ENCODE measurements at places on chromosomes 7 and 10.

- DNase-seq, result no peak
Observed at GRCh38 chr10:80408242-80409101, at the start of gene PRXL2A. TSS of gene PRXL2A (plus strand) at chr10:80408551. CDS start at chr10:80420468, 11,917 bp downstream.

- no peak for DNase-seq
Observed at GRCh38 chr7:100153708-100154535, 4.6 kb downstream of the TRAPPC14 start.

- DNase-seq, result no peak
Observed at GRCh38 chr7:99944497-99945070, 15.2 kb upstream of the GJC3 start.

- DNase-seq, result no peak
Observed at GRCh38 chr7:128153436-128153835, 87.6 kb upstream of the LEP start.

DNA sequence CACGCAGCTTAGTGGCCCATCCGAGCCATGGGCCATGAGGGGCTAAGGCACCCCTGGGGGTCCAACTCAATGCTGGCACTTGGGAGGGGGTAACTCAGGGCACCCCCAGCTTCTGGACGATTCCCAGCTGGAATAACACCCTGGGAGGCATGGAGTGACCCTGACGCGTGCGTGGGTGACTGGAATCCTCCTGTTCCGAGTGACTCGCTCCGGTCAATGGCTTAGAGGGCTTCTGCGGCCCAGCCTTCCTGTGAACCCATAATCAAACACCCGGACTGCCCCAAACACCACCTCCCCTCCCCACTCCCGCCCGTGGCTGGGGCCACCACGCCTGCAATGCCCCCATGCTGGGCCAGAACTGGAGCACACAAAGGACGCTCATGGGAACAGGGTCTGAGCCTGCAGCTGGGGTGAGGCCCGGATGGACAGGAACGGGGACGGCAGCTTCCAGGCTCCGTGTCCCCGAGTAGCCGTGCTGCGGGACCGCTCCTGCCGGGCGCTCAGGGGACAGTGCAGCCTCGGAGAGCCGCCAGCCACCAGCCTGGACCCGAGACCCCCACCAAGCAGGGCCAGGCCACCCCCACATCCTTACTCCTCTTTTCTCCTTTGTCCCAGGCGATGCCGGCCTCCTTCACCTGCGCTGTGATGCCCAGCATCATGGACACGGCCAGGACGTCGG lies 8.5 kb downstream of the INTS1 start:
- DNase-seq, result no peak

DNA sequence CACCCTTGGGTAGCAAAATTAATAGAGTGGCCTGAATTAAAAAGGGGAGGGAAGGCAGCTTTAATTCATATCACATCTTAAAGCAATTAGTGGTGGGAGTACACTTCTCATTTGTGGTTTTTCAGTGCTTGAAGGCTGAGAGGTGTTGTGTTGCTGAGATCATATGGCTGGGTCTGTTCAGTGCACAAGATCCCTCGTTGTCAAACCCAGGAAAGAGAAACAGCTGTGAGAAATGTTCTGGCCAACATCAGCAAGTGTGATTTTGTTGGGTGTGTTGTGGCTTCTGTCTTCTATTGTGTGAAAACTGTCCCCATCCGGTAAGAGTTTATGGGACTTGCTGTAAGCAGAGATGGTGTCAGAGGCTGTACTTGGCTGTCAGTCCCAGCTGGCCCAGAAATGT lies 197.9 kb upstream of the BMPER start:
- no peak for DNase-seq

GRCh38 chr7:26687032-26687431 lies 177.4 kb downstream of the SKAP2 start:
- DNase-seq, result no peak

DNA sequence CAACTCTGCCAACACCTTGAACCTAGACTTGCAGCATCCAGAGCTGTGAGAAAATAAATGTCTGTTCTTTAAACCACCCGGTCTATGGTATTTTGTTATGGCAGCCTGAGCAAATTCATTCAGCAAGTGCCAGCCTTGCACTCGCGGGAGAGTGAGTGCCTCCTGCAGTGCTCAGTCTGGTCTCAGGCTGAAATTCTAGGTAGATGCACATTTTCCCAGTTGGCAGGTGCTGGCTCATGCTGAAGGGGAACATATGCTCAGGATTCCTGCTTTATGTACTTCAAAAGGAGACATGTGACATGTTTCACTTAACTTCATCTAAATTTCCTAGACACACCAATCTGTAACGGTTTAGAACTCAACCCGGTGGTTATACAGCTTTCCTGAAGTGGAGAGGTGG lies 170.8 kb downstream of the MGMT start:
- no peak for DNase-seq

DNA sequence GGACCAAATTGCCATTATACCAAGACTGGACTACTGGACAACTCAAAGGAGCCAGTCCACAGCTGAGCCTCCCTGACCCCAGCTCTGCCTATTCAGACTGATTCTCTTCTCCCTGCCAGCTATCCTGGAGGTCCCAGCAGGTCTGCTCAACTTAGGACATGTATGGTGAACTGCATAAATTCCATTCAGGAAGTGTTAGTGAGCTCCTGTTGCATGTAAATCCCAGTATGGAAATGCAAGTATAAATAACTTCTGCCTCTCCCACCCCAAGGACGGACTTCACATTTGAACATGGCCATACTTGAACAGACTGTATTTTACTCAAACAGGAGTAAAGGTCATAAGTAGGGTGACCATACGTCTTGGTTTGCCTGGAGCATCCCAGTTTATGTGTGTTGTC lies 128.4 kb downstream of the CHCHD3 start:
- no peak for DNase-seq

- DNase-seq, result no peak
Observed at GRCh38 chr10:72274730-72275350, 1.1 kb downstream of the DDIT4 start.

GRCh38 chr7:134298902-134299683 lies 17.6 kb downstream of the SLC35B4 start:
- DNase-seq, result no peak

- DNase-seq, result no peak
Observed at GRCh38 chr7:102944241-102944640, 31.4 kb downstream of the LRRC17 start.

- DNase-seq, result no peak
Observed at GRCh38 chr7:17126413-17127268, 171.8 kb upstream of the AHR start.

DNA sequence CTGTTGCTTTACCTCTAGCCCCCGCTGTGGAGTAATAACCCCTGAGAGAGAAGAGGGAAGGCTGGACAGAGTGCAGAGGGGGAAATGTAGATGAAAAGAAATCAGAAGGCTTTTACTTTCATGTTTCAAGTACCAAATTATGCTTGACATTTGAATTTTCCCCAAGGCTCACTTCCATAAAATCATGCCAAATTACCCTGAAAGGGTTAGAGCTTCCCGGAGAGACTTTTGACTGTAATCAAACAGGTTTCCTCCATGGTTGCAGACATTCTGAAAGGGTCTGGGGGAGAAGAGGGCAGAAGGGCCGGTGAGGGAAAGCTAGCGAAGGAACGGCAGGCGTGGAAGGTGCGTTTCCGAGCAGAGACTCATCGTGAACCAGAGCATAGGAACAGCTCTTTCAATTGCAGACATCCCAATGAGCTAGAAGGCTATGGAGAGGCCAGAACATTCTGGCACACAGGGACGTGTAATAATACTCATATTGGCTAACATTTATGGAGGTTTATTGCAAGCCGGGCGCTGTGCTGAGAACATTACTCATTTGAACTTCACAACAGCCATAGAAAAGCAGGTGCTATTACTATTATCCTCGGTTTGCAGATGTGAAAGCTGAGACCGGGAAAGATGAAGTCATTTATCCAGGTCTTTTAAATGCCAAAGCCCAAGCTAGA lies 620.8 kb upstream of the AUTS2 start:
- DNase-seq, result no peak

- DNase-seq, result no peak
Observed at GRCh38 chr10:73983096-73984047, 14.5 kb upstream of the VCL start.

All from NCI-H187 treated with DMSO at 0.1 percent for 48 hours (cell line).